ENCODE measurements at places on chromosomes 12 and 14.

GRCh38 chr14:89618330-89618708 lies 201.3 kb upstream of the FOXN3 start:
- DNase-seq, result no peak

GRCh38 chr12:7344833-7345606 lies 41.1 kb downstream of the ACSM4 start:
- DNase-seq, result no peak

DNA sequence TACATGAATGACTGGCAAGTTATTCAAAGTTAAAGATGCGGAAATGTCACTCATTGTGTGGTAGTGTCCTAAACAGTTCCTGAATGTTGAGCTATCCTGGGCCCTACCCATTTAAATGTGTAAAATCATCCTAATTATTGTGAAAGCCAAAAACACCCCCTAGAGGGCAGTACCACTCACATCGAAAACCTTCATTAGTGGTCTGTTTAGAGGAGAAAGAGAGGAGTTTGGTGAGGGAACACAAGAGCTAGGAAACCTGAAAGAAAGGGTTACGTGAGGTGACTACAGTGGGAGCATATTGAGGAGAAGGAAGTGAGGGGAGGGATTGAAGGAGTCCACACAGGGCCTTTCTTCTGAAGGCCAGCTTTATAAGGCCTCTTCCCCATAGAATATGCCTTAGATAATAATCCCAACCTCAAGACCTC lies 2.5 kb upstream of the TEP1 start:
- DNase-seq, result no peak

DNA sequence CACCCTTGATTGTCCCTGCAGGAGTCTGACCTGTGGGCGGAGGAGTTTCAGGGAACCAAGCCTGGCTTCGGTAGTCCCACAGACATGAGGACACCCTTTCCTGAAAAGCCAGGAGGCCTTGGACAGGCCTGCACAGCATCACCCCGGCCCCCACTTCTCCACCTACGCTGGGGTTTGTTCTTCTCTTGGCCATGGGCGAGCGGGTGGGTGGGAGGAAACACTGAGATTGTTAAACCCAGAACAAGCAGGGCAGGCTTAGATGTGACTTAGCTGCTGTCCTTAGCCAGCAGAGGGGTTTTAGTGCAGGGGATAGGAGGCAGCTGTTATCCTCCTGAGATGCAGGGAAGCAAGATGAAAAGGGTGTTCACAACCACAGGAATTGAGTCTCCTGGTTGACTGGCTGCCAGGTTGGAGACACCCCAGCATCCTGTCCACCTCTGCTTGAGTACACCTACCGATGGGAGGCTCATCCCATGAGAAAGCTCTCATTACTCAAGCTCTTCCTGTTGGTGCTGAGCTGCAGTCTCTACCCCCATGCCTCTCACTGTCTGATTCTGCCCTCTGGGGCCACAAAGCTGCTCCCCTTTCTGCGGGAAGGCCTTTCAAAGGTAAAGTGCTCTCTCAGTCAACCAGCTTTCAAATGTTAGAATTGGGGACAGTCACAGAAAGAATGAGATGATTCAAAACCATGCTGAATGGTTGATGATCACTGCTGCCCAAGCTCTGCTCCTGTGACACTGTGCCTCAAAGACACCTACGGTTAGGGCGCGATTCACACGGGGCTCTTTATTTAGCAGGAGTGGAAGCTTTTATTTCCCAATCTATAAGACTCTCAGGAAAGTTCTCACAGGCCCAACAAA lies 86.3 kb downstream of the IRF2BPL start:
- DNase-seq, result no peak

DNA sequence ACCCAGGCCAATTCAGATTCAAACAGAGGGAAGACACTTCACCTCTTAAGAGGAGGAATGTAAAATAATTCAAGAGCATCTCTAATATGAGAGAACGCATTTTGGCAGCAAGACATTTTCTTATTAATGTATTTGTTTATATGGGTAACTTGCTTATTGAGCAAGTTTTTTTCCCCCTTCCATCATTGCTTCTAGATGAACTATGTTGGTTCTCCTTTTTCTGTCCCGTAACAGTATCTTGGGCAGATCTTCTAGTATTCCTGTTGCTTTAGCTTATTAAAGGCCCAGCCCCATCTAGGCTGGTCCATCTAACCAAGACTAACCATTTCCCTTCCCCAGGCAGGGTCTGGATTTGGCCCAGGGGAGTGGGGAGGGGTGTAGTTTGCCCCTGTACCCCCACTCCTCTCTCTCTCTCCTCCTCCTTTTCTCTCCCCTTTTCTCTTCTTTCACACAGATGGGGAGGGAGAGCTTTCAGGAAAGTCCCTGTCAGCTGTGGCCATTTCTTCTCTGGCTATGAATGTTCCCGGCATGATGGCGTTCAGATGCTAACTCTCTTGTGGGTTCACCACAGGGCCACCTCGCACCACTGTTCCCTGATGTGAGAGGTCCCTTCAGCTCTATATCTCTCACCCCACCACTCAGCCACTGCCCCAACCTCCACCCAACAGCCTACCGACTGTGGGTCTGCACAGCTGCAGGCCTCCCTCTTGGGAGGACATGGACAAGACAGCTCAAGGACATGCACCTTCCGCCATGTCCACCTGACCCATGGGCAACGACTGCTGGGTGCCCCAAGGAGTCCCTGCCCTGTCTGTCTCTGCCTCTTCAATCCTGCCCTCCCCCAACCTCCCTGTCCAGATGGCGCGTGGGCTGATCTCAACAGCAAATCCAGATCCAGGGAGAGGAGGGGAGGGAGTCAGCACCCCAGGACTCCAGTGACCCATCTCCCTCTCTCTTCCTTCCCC lies 15.8 kb upstream of the RPS6KL1 start:
- DNase-seq, result no peak

DNA sequence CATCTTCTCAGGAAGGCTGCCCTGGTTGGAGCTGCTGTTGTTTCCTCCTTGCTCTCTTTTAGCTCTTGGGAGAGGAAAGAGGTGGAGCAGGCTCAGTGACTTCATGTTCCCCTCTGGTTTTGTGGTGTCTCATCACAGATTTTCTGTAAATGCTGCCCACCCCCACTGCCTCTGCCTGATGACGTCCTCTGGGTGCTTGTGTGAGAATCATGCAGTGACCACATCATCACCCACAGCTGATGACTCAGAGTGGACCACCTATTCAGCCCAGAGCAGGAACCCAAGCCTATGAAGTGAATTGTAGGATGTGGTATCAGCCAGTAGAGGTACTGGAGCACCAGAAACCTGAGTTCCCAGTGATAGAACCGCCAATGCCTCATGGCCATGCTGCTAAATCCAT lies at the start of gene GZMB:
TSS of gene GZMB (minus strand) at position 33 of the 400 bp plus-strand sequence. CDS start at position 3, 30 bp downstream.
- no peak for DNase-seq

DNA sequence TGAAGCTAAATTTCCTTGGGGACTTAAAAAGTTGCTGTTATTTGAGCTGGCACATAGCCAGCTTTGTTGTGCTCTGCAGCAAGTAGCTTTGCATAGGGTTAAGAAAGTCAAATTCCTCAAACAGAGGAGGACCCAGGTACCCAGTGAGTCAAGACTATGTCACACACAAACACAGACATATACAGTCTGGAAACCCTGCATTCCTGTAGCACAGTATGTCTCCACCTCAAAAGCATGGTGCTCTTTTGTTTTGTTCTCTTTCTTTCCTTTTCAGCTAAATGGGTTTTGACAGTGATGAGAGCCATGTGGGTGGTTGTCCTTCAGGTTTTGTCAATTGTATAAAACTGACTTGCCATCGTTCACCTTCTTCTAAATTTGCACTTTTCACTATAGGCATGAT lies 179.6 kb upstream of the DIO2 start:
- DNase-seq, result no peak

DNA sequence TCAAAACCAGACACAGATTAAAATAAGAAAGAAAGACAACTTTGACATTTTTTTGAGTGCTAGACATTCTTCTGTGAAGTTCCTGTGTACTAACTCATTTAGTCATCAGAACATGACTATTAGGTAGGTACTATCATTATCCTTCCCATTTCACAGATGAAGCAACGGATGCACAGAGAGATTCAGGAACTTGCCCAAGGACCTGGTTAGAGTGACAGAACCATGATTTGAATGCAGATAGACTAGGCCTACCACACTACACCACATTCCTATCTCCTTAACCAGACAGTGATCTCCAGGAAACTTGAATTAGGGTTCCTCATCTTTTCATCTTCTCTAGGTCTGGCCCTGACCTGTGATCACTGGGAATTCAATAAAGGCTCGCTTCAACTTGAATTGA lies 54.4 kb upstream of the MED13L start:
- DNase-seq, result no peak
